Activated CD4-positive, alpha-beta memory T cell treated with anti-CD3 and anti-CD28 coated beads, Interleukin-2, amount 10 ng/mL, durations not matched to agents 7 days and 5 days (primary cell): ENCODE measurements at places on chromosomes 3 and 15. TPM values are rescaled to one million over a fixed set of nuclear protein-coding genes. Genes with fewer than 3 reads are reported as not detected.

GRCh38 chr15:25985165-25985564 lies 122.0 kb upstream of the ATP10A start:
- H3K4me1 ChIP-seq: no peaks in the 10 kb centered on the region
- H3K4me3 ChIP-seq: no peak overlapping the region
- no peak overlapping the region for H3K27ac ChIP-seq
- no peaks in the 10 kb centered on the region for H3K36me3 ChIP-seq
- H3K27me3 ChIP-seq: no peaks in the 10 kb centered on the region

DNA sequence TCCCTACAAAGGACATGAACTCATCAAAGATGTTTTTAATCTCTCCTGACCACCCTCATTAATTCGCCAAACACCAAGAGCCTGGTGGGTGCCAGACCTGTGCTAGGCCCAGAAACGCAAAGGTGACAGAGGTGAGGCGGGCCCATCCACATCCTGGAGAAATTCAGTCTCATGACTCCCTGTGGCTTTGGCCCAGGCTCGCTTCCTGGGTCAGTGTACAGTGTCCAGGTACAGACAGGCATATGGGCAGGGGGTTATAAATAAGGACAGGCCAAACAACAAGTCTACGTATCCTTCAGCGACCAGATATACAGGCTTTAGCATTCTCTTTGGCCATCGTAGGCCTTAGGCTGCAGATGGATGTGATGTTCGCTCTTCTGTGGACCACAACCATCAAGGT lies 945 bp upstream of the PLA2G4F start:
- no peak overlapping the region for H3K4me3 ChIP-seq
- no peak for DNase-seq
- H3K27me3 ChIP-seq: no peaks in the 10 kb centered on the region
- H3K4me1 ChIP-seq: no peaks in the 10 kb centered on the region

- peaks cover 4% of the 10 kb centered on the region for H3K27me3 ChIP-seq
- H3K4me3 ChIP-seq: no peak overlapping the region
- no peaks in the 10 kb centered on the region for H3K4me1 ChIP-seq
- no peak for DNase-seq
- H3K27ac ChIP-seq: no peak overlapping the region
These were observed 2.8 kb downstream of the PRSS50 start for GRCh38 chr3:46714728-46715506.

DNA sequence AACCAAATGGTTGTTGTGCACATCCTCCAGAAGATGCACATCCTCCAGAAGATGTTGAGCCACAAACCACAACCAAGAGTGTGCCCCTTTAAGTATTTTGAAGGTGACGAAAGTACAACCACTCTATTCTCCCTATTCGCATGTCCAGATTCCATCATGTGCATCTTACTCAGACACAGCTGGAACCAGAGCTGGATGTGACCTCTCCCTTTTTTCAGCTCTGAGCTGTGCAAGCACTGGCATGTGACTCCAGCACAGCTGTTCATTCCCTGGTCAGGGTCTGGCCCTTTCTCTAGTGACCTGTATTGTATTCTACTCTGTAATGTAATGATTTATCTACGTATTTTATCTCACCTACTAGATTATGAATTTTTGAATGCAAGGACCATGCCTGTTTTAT lies 29.3 kb upstream of the DLG1 start:
- H3K4me3 ChIP-seq: no peak overlapping the region
- H3K4me1 ChIP-seq: peaks cover 5% of the 10 kb centered on the region
- H3K36me3 ChIP-seq: no peaks in the 10 kb centered on the region
- DNase-seq: no peak
- H3K27me3 ChIP-seq: peaks cover 45% of the 10 kb centered on the region

- no peak overlapping the region for H3K4me3 ChIP-seq
- peaks cover 7% of the 10 kb centered on the region for H3K4me1 ChIP-seq
- no peak for DNase-seq
- H3K36me3 ChIP-seq: peaks cover 25% of the 10 kb centered on the region
- H3K27ac ChIP-seq: no peak overlapping the region
These were observed 20.6 kb downstream of the SMARCC1 start for GRCh38 chr3:47761046-47761445.

Gene TTC23
- 2.1 TPM for total RNA-seq

GRCh38 chr3:66602691-66603090 lies 101.9 kb upstream of the LRIG1 start:
- H3K27ac ChIP-seq: no peak overlapping the region
- no peak for DNase-seq
- no peak overlapping the region for H3K4me3 ChIP-seq
- no peaks in the 10 kb centered on the region for H3K36me3 ChIP-seq
